ENCODE measurements at places on chromosomes 7 and 10.

GRCh38 chr10:102970562-102971340, 52.7 kb downstream of the CNNM2 start:
- DNase-seq, result no peak

DNA sequence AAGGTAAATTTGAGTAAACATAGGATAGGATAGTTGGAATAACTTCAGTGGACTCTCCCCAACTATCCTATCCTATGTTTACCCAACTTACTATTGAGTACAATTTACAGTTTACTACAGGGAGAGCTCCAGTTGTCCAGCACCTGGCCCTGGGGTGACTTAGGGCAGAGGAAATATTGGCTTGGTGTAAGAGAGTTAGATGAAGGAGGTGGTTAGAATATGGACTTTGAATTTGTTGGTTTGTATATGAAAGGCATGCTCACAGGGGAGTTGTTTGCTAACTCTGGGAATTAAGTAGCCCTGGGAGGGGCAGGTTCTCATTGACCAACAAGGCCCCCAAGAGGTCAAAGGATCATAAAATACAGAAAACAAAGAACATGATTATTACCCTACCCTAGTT, 497.7 kb downstream of the ARL4A start:
- no peak for DNase-seq

GRCh38 chr10:63547628-63548360, 26.6 kb downstream of the REEP3 start:
- DNase-seq, result no peak

GRCh38 chr7:44580945-44581878, 819 bp downstream of the TMED4 start:
- DNase-seq, result no peak

GRCh38 chr7:28958980-28959347, 834 bp upstream of the TRIL start:
- DNase-seq, result no peak

DNA sequence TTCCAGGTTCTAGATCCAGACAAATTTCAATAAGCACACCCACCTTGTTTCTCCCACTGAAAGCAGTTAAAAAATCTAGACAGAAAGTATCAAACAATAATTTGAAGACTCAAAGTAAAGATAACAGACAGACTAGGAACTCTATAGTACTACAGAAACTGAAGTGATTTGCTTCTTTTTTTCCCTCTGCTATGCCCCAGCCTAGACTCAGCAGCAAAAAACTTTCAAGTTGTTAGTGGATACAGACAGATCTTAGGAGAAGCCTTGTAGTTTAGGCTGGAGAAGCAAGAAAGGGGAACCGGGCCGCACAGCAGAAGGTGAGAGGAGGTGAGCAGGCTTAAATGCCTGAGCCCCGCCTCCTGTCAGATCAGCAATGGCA, 65.1 kb downstream of the IGF2BP3 start:
- no peak for DNase-seq

DNA sequence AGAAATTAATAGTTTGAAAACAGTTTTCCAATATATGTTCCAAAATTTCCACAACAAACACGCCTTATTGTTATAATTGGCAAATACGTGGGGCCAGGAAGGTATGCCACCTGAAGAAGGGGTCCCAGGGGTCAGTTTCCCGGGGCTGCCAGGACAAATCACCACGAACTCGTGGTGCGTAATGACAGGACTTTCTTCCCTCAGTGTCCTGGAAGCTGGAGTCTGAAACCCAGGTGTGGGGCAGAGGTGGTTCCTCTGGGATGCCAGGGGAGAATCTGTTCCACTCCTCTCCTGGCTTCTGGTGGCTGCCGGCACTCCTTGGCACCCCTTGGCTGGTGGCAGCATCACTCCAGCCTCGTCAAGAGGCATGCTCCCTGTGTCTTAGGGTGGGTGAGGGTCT, 56.7 kb downstream of the CHST15 start:
- no peak for DNase-seq

DNA sequence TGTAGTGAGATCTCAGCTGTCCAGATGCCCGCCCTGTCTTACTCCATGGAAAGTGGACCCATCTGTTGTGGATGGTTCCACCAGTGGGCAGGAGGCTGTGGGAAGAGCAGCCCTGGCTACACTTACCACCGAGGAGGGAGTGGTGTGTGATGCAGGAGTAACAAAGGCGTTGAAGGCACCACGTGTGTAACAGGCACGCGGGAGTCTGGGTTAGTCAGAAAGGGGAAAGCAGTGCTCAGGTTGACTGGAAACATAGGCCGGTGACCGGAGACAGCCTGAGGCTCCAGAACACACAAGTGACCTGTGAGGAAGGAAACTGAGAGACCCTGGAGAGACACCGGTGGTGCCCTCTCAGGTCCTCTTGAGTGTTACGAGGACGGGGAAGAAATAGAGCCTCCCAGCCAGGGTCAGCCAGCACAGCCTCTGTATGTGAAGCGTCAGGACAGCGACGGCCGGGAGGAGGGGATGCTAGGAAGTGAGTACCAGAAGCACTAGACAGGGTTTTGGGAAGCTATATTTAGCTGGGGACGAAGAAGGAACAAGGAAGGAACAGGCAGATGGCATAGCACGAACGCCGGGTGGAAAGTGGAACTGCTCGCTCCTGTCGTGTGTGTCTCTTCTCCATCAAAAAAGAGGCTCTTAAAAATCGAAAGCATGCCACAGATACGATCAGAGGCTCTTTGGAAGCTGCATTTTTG, 51.7 kb downstream of the DAGLB start:
- DNase-seq, result no peak

GRCh38 chr7:44100458-44101302, 3.5 kb upstream of the AEBP1 start:
- DNase-seq, result no peak

- no peak for DNase-seq
These were observed 3.8 kb downstream of the HILPDA start for GRCh38 chr7:128459394-128459878.

- no peak for DNase-seq
These were observed 172.5 kb upstream of the INSYN2A start for GRCh38 chr10:127368929-127369328.

- DNase-seq, result no peak
These were observed 115.0 kb downstream of the ADCY1 start for GRCh38 chr7:45689011-45689796.

DNA sequence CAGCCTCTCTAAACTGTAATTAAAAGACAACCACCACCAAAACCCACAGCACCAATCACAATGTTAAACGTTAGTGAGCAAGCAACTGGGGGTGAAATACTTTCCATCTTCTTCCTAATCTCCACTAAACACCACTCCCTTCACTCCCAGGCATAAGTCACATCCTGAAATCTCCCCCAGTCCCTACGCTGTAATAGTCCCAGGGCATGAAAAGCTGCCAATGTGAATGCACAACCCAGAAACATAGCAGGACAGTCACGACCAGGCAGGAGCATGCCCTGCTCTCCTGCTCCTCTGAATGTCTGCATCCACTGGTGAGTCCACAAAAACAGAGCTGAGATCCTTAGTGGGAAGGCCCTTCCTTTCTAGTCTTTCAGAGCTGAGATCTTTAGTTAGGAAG, 288.9 kb downstream of the PARD3 start:
- DNase-seq, result no peak

- DNase-seq, result no peak
These were observed 135.9 kb upstream of the ZMIZ1 start for GRCh38 chr10:78932861-78933260.

DNA sequence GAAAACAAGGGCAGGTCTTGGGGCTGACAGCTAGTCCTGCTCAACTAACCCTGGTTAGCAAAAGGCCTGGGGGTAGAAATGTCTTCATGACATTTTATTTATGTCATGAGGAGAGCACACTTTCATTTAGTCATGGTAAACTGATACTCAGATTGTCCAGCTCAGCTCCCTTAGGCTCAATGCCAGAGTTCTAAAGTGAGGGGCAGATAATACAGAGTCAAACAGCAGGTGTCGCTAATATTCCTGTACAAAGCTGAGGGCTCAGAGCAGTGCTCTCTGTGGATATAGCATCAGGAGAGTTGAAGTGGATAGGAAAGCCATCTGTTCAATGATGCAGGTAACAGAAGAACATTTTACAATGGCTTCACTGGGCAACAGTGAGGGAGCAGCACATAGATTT, 26.8 kb upstream of the CALCR start:
- no peak for DNase-seq

DNA sequence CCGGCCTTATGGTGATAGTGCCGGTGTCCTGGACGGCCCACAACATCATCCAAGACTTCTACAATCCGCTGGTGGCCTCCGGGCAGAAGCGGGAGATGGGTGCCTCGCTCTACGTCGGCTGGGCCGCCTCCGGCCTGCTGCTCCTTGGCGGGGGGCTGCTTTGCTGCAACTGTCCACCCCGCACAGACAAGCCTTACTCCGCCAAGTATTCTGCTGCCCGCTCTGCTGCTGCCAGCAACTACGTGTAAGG, 713 bp downstream of the CLDN4 start:
- no peak for DNase-seq

- no peak for DNase-seq
These were observed 907.8 kb downstream of the GATA3 start for GRCh38 chr10:8962249-8962648.

- no peak for DNase-seq
These were observed 165.1 kb downstream of the SVIL start for GRCh38 chr10:29469481-29470354.

DNA sequence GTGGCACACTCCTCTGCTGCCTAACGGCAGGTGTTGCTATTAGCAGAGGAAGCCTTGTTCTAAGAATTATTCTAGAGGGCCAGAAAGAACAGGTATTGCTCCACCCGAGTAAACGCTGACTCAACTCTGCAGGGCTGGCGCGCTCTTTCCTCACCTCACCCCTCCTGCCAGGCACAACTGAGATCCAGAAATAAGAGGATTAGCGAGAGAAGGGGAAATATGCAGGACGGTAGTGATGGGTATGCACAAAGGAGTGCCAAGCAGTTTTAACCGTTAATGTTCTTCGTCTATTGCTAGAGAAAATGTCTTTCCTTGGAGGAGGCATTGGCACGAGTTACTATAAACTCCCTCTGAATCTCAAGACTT, 369 bp upstream of the SCIN start:
- no peak for DNase-seq

DNA sequence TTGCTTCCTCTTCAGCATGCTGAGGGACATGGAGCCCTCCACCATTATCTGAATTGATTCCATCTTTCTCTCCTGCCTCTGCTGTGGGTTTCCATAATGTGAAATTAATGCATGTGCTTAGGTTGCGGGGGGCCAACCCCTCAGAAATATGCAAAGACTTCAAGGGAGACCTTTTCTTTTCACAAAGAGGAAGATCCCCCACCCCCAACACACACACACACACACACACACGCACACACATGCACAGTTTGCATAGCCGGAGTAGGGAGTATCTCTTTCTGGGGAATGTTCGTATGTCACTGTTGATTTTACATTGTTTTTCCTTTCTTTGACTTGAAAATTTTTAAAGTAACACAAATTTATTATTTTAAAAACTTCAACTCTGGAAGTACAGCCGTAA, 193.5 kb downstream of the MGMT start:
- no peak for DNase-seq

GRCh38 chr10:24930427-24930826, 22.0 kb downstream of the PRTFDC1 start:
- DNase-seq, result no peak

GRCh38 chr7:1458683-1459511, at the start of gene MICALL2:
MICALL2 (minus strand) TSS chr7:1459470; CDS start chr7:1459326, 144 bp downstream.
- peak; percentile 13 for DNase-seq

- DNase-seq, result peak; percentile 13
These were observed at the start of gene SFMBT2 for GRCh38 chr10:7410862-7411670. SFMBT2 (minus strand) TSS chr10:7411034; CDS start chr10:7381898, 29,136 bp downstream.

GRCh38 chr7:24793982-24794648, 36.9 kb upstream of the GSDME start:
- DNase-seq, result no peak

DNA sequence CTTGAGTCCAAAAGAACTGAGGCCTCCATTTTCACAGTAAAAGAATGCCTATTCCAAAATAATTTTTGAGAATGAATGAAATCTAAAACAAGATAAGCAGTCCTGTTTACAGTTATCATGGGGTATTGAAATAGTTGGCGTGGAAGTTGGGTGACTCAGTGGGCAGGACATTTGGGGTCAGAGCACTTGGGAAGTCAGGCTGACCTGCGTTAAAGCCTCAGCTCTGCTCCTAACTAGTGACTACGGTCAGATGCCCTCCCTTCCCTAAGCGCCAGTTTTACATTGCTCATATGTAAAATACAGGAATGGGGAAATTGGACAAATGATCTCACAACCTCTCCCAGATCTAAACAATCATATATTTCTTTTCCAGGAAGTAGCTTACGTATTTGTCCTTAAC, 2.3 kb upstream of the PAPSS2 start:
- DNase-seq, result no peak

DNA sequence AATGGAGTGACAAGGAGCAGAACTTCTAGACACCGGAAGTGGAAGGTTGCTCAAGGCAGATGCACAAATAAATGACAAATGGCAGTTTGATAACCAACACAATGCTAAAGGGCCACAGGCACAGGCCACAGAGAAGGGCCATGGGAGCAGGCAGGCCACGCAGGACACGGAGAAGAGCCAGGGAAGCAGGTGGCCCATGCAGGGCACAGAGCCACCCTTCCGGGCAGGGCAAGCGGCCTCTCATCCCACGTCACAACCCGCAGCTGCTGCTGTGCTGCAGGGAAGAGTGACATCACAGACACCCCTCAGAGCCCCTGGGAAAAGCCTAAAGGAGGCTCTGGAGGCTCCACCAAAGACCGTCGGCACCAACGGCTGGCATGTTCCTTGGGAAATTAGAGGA, 328.5 kb downstream of the PTPRN2 start:
- DNase-seq, result no peak

DNA sequence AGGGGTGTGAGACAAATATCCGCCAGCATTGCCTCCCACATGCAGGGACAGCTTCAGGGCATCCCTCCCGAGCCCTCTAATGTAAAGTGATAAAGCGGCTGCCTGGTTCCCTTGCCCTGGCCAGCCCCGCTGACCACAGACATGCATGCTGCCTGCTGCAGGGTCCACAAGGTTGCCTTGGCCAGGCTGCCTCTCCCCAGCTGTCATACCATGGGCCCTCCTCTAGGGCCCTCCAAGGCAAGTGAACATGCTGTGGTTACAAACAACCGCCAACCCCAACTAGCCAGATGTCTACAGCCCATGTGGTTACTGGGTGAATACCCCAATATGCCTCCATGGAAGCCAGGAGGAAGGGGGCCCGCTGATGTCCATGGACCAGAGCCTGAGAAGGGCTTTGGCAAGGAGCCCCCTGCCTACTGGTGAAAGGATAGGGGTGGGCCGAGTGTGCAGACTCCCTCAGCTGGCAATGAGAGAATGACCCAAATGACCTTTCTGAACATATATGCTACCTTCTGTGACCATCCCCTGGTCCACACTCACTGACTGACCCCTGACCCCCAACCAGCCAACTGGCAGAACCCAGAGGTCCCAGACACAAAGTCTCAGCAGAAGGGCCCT, 37.4 kb downstream of the GRID1 start:
- no peak for DNase-seq

All from bone marrow (tissue), 2 donors.